Stimulated activated CD8-positive, alpha-beta memory T cell treated with anti-CD3 and anti-CD28 coated beads, Interleukin-7, amount 100 ng/mL, for 24 hours (primary cell): ENCODE measurements at places on chromosomes 4 and X.

- DNase-seq, result no peak
These were observed 1390.2 kb downstream of the C4orf33 start for GRCh38 chr4:130486186-130486585.

DNA sequence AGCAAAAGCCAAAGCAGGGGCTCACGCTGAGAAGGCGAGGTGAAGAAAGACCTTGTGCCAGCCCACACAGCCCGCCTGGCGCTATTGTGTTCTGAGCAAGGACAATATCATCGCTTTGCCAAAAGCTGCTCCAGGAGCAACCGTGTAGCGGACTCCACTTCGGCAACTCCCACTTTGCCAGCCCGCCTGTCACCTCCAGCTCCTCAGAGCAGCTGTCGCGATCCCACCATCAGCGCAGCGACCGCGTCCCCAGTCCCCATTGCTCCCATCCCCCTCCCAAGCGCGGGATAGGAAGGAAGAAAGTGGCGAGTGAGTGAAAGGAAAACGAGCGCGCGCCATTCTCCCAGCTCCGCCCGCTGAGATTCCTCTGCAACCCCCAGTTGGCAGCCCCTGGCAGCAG lies 759 bp downstream of the ZC4H2 start:
- DNase-seq, result no peak

- DNase-seq, result peak; percentile 21
These were observed 37.2 kb downstream of the ATP2B3 start for GRCh38 chrX:153554519-153555167.

GRCh38 chr4:143357161-143357845 lies 20.6 kb downstream of the GAB1 start:
- DNase-seq, result no peak

GRCh38 chrX:4881277-4881676 lies 1167.8 kb upstream of the PRKX start:
- no peak for DNase-seq

GRCh38 chr4:105797225-105797624 lies 88.6 kb downstream of the GSTCD start:
- no peak for DNase-seq

DNA sequence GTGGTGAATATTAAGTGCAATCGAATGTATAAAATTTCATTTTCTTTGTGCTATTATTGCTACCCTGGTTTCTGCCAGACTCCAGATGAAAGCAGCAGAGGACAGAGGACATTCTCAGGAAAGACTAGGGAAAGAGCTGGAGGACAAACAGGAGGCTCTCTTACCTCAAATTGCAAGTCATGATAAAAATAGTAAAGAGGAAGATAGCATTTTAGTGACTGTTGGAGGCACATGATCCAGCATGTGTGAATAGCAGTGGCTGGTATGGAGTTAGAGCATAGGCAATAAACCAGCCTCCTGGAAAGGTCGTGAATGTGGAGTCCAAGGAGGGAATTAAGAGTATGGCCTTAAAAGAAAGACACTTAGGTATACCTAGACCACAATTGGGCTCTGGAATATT lies 1040.0 kb downstream of the STPG2 start:
- no peak for DNase-seq

GRCh38 chr4:153901220-153901619 lies 112.3 kb upstream of the SFRP2 start:
- no peak for DNase-seq
